ENCODE measurements at places on chromosomes 4 and X.

DNA sequence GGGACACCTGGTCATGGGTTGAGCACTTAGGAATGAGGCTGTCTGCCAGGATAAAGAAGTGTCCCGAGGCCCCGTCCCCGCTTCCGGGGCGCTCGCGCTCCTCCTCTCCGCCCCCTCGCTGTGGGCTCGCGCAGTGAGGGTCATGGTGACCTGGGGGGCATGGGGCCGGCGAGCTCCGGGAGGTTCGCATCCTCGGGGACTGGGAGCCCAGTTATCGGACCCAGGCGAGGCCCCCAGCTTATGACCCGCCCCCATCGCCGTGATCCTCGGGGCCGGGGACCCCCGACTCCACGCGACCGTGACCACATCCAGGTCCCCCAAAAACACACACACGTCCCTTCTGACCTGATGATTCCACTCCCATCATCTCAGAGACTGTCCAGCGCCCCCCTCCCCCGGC, 35.3 kb upstream of the SRPX start:
- H3K36me3 ChIP-seq = no peaks in the 10 kb centered on the region
- H3K27me3 ChIP-seq = no peaks in the 10 kb centered on the region
- no peak overlapping the region for H3K27ac ChIP-seq
- DNase-seq = no peak
- no peak overlapping the region for H3K4me3 ChIP-seq

- peaks cover 2% of the 10 kb centered on the region for H3K27me3 ChIP-seq
- no peak overlapping the region for H3K27ac ChIP-seq
- DNase-seq = peak; percentile 56
- H3K4me3 ChIP-seq = no peak overlapping the region
- no peaks in the 10 kb centered on the region for H3K36me3 ChIP-seq
These were observed 298.5 kb upstream of the BMP3 start for GRCh38 chr4:80732010-80732409.

GRCh38 chr4:134756421-134756820, 554.8 kb upstream of the PABPC4L start:
- no peaks in the 10 kb centered on the region for H3K36me3 ChIP-seq
- no peak overlapping the region for H3K27ac ChIP-seq
- no peaks in the 10 kb centered on the region for H3K4me1 ChIP-seq

DNA sequence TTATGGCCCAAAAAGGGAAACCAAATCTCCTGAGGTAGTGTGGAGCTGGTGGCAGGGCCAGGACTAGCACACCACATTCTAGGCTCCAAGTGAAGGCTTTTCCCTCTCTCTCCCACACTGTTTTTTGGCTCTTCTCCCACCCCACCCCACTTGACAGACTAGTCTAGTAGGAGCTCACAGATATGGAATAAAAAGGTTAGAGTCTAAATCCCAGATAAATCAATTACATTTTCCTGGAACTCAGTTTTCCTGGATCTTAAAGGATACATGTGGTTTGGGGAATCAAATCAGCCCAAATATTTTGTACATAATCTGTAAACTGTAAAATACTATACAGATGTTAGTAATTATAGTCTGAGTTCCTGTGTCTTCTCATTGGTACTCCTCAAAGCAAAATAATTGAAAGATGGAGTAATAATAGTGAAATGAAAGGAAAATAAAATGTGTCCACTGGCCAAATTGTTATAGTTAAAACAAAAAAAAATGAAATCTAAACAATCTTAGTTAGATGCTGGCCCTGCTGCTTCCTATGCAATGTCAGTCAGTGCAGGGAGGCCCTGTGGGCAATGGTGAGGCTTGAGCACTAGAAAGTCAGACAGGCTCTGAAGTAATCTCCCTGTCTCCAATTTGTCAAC, 370.4 kb upstream of the CPEB2 start:
- no peak for DNase-seq
- H3K36me3 ChIP-seq = no peaks in the 10 kb centered on the region
- H3K27ac ChIP-seq = no peak overlapping the region
- H3K4me1 ChIP-seq = no peaks in the 10 kb centered on the region
- no peaks in the 10 kb centered on the region for H3K27me3 ChIP-seq
